ENCODE measurements at places on chromosomes 2 and 18. TPM values are rescaled to one million over a fixed set of nuclear protein-coding genes. Genes with fewer than 3 reads are reported as not detected.
A peak's percentile ranks its signal among the peaks of the same experiment; 100 is the strongest.

Gene RNF152
- 48.5 TPM for total RNA-seq

- no peak for DNase-seq
Observed at GRCh38 chr2:60885683-60886082, 4.3 kb downstream of the REL start.

Gene EGR4
- total RNA-seq: not detected

DNA sequence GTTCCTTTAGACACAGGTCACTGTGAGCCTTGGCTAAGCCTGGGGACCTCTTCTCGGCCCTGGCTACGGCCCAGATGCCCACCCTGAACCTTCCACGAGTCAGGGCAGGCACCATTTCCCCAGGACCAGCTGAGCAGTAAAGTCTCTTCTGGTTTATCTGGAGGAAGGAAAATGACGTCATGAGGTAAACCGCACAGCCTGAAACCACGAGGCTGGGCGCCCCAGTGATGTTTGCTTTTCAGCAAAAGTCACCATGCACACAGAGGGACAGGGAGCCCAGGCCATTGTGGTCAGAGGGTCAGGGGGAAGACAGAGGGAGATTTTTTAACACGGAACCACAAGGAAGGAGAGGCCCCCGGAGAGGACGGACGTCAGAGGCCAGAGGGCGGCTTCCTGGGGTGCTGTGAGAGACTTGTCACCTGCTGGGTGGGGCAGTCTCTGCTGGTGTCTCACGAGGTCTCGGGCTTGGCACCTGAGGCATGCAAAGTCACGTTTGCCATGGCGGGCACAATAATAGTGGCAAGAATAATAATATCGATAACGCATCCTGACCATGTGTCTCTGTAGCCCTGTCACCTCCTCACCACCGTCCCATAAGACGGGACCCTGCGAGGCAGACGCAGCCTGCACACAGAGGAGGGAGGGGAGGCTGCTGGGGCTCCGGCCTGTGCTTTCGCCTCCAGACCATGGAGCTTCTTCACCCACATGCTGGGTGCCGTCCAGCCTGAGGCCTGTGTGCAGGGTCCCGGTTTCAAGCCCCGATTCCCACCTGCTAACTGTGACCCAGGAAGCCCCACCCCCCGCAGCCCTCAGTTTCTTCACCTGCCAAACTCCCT, 33.2 kb upstream of the FOSL2 start:
- no peak for DNase-seq

GRCh38 chr2:134226601-134227000, 27.3 kb upstream of the MGAT5 start:
- no peak for DNase-seq

Gene PKP4
- 38.2 TPM for total RNA-seq

DNA sequence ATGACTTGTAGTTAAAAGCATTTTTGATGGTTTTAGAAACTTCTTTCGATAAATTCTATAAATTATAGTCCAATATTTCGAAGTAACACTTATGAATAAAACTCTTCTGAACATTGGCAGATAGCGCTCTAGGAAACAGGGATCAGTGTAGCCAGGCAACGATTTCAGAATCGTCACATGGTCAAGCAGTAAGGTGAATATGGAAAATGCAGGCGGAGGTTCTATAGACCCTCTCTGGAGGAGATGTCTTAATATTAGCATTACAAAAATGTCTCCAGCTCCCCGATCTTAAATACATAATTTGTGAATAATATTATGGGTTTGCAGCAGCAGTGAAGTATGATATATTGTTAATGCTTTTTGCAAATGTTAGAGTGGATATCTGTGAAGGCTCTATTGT, 310.3 kb downstream of the SS18 start:
- no peak for DNase-seq

- DNase-seq: no peak
Observed at GRCh38 chr2:180730976-180731375, 249.4 kb upstream of the UBE2E3 start.

DNA sequence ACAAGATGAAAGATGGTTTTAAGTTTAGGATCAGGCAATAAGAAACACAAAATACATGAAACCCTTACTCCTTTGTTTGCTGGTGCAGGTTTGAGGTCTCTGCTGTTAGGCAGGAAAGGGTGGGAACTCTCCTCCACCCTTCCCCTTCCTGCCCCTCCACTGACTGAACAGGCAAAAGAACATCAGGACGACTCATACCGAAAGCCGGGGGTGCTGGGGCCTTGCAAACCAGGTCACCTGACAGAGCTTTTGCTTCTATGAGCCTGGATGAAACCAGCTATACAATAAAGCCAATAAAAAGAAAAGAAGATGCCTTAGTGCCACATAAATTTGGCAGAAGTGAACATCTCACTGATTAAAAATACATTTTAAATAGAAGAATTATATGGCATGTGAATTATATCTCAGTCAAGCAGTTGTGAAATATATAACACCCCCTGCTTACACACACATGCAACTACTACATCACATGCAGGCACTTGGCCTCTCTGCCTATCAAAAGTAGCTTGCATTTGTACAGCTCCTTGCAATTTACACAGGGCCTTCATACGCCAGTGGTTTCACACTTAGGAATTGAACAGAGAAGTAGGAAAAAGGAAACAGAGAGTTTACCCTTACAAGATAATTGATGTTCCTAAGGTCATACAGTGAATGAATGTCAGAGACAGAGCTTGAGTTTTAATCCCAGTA, 215.1 kb upstream of the TRIB2 start:
- no peak for DNase-seq

DNA sequence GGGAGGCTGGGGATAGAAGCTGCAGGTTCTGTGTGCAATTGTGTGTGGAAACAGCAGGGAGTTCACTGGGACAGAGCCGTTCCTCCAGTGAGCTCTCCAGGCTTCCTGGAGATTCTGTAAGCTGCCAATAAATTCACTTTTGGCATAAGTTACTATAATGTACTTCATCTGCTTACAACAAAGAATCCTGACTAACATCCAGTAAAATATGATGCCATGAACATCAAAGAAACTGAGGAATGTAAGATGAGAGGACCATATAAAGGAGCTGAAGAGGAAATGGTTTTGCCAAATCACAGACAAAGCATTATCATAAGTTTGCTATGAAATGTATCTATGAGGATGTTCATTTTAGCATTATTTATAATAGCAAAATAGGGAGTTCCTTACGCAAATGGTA, 175.3 kb downstream of the KCNE4 start:
- no peak for DNase-seq

Gene LYPD6
- total RNA-seq: 0.09 TPM

GRCh38 chr2:176979981-176980710, 232.4 kb upstream of the HNRNPA3 start:
- no peak for DNase-seq

Gene NAGK
- total RNA-seq: 36.4 TPM

DNA sequence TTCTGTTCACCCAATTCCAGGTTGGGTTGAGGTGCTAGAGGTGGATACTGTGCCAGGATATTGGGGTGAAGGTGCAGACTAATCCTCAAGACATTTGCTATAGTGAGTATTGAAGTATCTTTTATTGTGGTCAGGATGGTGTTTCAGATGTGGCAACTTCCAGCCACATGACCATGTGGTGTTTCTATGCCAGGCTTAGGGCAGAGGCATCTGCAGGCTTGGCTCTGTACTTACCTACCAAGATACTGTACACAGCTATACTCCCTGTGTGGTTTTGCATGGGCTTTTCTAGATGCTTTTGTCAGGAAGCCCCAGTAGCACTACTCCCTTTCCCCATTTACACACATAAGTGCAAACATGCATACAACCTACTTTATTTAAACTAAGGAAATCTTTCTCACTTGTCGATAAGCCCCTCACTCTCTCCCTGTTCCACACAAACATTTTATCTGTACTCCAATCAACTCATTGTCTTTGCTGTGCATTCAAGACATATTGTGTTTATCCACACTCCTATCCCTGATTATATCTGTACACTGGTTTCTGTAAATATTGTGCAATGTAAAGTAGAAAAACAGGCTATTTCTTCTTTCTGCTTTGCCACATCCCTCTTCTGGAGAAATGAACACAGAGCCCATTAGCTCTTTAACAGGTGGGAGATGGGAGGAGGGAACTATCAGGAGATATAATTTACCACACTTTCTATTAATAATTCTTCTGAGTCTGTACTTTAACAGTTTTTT, 12.3 kb downstream of the ARL6IP6 start:
- no peak for DNase-seq

DNA sequence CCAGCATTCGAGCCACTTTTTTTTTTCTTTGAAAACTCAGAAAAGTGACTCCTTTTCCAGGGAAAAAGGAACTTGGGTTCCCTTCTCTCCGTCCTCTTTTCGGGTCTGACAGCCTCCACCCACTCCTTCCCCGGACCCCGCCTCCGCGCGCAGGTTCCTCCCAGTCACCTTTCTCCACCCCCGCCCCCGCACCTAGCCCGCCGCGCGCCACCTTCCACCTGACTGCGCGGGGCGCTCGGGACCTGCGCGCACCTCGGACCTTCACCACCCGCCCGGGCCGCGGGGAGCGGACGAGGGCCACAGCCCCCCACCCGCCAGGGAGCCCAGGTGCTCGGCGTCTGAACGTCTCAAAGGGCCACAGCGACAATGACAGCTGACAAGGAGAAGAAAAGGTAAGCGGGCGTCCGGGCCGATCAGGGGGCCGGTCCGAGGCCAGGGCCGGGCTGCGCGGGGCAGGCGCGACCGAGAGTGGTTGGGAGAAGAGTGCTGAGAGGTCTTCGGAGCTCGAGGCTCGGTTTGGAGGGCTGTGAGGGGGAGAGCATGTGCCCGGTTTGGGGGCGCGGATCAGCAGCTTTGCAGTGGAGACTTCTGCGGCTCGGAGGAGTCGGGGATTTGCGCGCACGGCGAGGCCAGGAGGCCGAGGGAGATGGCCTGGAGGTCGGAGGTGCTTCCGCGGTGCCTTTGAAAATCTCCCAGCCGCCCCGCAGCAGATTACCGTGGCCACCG, 502 bp downstream of the EPAS1 start:
- peak; percentile 95 for DNase-seq

- no peak for DNase-seq
Observed at GRCh38 chr2:196142825-196143224, 28.6 kb downstream of the STK17B start.

Data from right lobe of liver (tissue), 6 donors.